Activated CD4-positive, alpha-beta memory T cell treated with anti-CD3 and anti-CD28 coated beads for 36 hours (primary cell): ENCODE measurements at places on chromosomes 7 and 10. TPM values are rescaled to one million over a fixed set of nuclear protein-coding genes. Genes with fewer than 3 reads are reported as not detected.

DNA sequence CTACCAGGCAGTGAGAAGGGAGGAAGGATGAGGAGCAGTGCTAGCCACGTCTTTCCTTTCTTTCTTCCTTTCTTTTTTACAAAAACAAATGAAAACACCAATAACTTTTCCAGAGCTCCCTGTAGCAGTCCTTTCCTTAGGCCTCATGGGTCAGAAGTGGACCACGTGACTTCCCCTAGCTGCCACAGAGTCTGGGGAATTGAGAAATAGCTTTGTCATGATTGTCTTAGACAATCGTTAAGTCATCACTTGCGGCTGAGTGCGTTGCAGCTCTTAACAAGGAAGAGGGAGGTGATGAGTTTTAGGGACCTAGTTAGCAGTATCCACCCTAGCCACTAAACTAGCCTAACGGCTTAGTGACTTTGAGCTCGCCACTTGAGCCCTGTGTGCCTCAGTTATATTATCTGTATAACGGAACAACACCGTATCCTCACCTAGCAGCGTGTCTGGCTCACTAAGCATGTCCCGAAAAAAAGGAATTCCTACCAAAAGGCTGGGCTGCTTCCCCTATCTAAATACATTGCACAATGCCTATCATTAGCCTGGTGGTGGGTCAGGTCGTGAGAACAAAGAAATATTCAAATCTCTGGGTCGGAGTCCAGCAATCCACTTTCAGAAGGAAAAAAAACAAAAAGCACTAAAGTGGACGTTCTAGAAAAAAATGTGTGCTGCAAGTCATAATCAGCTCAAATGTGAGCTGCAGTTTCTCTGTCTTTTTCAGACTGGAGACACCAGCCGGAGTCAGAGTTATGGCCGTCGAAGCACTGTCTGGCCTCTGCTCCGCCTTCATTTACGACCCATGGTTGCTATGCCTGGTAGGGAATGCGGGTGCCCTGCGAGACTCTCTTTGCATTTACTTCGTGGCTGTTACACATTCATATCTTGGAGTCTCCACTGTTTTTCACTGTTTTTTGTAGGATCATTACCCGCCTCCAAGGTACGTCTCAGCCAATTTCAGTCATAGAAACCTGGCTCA, 338.5 kb upstream of the FOXK1 start:
- no peak for DNase-seq
- H3K36me3 ChIP-seq, result no peaks in the 10 kb centered on the region
- peaks cover 3% of the 10 kb centered on the region for H3K27me3 ChIP-seq
- H3K27ac ChIP-seq, result no peak overlapping the region
- no peak overlapping the region for H3K4me3 ChIP-seq
- no peaks in the 10 kb centered on the region for H3K4me1 ChIP-seq

Gene ARID5B
- total RNA-seq, result 79.4 TPM

Gene TMEM209
- total RNA-seq, result 35.5 TPM

DNA sequence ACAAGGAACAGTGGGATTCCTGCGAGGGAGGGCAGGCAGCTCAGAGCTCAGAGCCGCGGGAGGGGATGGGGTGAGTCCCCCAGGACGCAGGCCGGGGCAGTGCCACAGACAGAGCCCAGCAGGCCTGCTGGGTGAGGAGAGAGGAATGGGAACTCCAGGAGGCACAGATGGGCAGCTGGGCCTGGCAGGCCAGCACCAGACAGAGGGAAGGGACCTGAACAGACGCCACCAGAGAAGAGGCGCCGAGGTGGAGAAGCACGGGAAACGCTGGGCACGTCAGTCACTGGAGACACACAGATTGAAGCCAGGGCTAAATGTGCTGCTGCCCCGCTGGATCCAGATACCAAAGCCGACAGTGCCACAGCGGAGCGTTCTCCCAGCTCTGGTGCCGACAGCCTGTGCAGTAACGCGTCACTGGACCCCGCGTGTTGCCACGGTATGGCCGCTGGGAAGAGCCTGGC, 225.8 kb downstream of the MAD1L1 start:
- H3K4me1 ChIP-seq, result no peaks in the 10 kb centered on the region
- H3K27me3 ChIP-seq, result no peaks in the 10 kb centered on the region
- no peak for DNase-seq
- no peak overlapping the region for H3K27ac ChIP-seq
- no peak overlapping the region for H3K4me3 ChIP-seq
- no peaks in the 10 kb centered on the region for H3K36me3 ChIP-seq

Gene SLC13A4
- not detected for total RNA-seq
